HTR-8/SVneo (cell line): ENCODE measurements at places on chromosomes 6 and 20.

GRCh38 chr20:18176318-18176785, 38.7 kb downstream of the KAT14 start:
- DNase-seq = no peak

- peak; percentile 5 for DNase-seq
Observed at GRCh38 chr6:144585217-144585814, 300.2 kb downstream of the UTRN start.

- no peak for DNase-seq
Observed at GRCh38 chr20:19978511-19979210, 38.5 kb upstream of the NAA20 start.

DNA sequence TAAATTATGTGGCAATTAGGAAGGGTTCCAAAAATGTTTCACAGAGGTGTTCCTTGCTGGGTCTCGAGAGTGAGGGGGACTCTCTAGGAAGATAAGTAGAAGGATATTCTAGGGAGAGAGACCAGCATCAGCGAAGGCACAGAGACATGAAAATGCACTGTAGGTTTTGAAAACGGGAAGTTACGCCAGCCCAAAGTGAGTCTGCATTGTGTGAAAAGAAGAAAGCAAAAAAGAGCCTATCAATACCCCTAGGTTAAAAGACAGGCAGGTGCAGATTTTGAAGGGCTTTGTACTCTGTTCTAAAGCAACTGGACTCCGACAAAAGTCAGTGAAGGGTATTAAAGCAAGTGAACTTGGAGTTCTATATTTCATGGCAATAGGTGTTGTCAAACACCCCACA, 25.7 kb upstream of the MRAP2 start:
- DNase-seq = no peak

GRCh38 chr6:77456531-77457248, 6.6 kb downstream of the HTR1B start:
- DNase-seq = peak; percentile 52

DNA sequence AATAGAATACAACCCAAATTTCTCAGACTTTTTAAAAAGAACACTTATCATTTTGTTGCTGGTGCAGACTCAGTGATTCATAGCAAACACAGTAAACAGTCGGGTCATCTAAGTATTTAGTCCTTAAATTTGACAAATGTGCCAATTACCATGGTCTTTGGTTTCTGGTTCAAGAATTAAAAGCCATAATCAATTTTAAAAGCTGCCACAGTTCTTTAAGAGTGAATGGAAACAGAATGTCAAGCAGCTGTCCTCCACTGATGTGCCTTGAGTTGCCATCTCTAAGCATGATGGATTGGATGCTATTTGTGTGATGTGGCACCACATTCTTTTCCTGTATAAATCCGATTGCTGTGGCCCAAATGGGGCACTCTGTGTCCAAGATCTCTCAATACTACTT, 67.2 kb upstream of the MLIP start:
- DNase-seq = no peak

GRCh38 chr6:122694602-122695001, 84.4 kb downstream of the PKIB start:
- no peak for DNase-seq
